Activated naive CD8-positive, alpha-beta T cell treated with anti-CD3 and anti-CD28 coated beads, Interleukin-2, amount 50 U/mL, for 16 hours (primary cell): ENCODE measurements at places on chromosomes 3 and 15.

DNA sequence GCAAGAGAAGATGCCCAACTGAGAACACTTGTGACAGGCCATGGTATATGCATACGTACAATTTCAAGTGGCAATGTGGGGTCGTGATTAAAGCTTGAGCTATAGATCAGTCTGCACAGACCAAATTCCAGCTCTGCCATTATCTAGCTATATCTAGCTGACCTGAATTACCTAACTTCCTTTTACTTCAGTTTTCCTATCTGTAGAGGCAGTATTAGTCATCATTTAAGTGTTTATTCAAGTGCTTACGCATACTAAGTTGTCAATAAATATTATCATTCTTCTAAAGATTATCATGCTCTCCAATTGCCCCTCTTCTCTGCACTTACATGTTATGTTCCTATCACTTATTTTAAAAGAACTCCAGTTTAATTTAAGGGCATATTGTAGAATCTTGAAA lies 87.9 kb downstream of the ARPP21 start:
- DNase-seq, result no peak

- no peak for DNase-seq
These were observed 74.1 kb downstream of the ZNF280D start for GRCh38 chr15:56659197-56659596.

DNA sequence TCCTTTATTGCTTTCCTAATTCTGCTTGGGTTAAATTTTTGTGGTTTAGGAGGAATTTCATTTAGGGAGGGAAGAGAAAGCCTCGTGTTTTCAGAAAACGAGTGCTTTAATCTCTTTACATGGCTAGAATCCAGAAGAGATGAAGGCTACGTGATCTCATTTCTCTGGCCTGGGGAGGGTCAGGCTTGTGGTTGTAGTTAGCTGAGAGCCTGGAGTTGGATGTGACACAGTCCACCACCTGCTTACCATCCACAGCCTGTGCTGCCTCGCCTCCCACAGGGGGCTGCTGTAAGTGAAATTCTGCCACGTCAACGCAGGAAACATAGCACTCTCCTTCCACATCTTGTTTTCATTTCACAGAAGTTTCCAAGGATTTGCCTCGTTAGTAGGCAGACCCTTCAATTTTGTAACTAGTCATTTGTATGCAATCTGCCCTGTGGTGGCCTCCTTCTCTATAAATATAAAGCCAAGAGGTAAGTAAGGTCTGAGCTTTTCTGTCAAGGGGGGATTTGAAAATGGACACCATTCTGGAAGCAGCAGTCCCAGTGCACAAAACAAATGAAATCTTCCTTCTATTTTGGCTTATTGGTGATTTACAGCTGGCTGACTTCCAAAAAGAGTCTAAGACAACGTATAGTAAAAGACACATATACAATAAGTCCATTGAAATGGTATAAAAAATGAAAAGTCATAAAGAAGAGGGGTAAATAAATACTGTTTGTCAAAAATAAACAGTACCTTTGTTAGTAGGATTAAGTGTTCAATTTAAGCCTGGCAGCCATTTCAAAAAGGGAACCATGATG lies 3.4 kb downstream of the GXYLT2 start:
- DNase-seq, result no peak

GRCh38 chr3:43087249-43087776 lies 18.6 kb downstream of the POMGNT2 start:
- no peak for DNase-seq

- DNase-seq, result no peak
These were observed 497.0 kb upstream of the TBL1XR1 start for GRCh38 chr3:177694316-177694715.

GRCh38 chr3:112482675-112483074 lies 16.6 kb downstream of the BTLA start:
- no peak for DNase-seq

DNA sequence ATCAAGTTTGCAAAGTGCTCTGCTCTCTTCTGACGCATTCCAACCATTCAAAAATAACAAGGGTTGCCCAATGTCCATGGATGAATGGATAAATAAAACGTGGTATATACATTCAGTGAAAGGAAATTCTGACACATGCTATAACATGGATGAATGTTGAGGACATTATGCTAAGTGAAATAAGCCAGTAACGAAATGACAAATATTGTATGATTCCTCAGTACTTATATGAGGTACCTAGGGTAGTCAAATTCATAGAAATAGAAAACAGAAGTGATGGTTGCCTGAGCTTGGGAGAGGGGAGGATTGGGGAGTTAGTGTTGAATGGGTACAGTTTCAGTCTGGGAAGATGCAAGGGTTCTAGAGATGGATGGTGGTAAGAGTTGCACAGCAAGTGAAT lies 33.9 kb downstream of the SH3BP5 start:
- DNase-seq, result no peak

DNA sequence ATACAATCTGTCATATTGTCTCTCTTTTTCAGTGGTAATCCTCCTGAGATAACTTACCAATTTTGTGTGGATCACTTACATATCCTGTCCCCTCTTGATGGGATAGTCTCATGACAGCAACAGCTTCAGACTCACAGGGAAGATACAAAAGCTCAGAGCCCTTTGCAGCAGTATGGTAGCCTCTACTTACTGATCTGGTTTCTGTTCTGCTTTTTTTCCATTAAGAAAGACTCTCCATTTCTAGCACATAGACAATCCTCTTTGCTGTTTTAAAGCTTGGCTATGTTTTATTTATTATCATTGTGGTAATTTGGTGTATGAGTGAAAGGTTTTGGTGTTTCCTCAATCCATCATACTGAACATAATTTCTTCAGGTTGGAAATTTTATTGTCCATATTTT lies 25.4 kb upstream of the SOX14 start:
- no peak for DNase-seq

DNA sequence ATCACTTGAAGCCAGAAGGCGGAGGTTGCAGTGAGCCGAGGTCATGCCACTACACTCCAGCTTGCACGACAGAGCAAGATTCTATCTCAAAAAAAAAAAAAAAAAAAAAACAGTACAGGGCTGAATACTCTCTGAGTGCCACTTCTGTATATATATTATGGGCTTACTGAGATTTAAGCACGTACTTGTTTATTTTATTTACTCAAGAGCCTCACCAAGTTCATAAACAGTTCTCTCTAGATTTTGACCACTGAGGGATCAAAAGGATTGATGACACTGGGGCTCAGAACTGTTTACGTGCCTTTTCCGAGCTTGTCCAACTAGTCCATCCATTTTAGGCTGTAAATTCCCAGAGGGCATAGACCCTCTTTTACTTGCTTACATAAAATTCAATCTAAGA lies 81.5 kb downstream of the FRMD4B start:
- DNase-seq, result no peak

DNA sequence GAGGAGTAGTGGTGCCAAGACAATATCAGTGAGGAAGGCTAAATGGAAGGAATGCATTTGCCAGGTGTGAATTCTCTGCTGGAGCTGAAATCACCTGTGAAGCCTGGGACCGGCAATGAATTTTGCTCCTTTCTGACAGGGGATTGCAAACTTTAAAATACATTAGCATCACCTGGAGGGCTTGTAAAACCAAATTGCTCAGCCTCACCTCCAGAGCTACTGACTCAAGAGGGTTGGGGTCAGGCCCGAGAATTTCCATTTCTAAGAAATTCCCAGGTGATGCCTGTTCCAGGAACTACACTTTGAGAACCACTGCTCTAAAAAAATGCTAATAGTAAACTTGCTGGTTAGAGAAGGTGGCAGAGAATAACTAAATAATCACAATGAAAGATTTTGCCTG lies 445.6 kb upstream of the RBMS3 start:
- no peak for DNase-seq

DNA sequence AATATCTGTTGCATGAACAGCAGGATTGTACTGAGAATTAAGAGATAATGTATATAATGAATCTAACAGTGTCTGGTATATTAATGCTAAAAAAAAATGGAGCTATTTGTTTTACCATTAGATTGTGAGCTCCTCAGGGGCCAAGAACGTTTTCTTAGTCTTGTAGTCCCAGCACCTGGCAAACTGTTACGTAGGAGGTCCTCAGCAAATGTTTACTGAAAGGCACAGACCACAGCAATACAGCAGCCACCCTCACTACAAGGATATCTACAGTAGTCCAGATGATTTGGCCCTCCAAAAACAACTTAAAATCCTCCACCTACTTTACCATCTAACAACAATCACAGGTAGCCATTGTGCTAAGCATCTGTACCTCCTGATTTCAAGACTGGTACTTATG lies 59.7 kb downstream of the MSL2 start:
- no peak for DNase-seq

GRCh38 chr15:52030010-52030409 lies 11.0 kb downstream of the MAPK6 start:
- DNase-seq, result no peak

- DNase-seq, result no peak
These were observed 10.3 kb downstream of the RHOV start for GRCh38 chr15:40863660-40864270.

GRCh38 chr3:42830437-42831320 lies 21.4 kb downstream of the ACKR2 start:
- no peak for DNase-seq

- DNase-seq, result no peak
These were observed 157.9 kb downstream of the STAC start for GRCh38 chr3:36538136-36538749.

DNA sequence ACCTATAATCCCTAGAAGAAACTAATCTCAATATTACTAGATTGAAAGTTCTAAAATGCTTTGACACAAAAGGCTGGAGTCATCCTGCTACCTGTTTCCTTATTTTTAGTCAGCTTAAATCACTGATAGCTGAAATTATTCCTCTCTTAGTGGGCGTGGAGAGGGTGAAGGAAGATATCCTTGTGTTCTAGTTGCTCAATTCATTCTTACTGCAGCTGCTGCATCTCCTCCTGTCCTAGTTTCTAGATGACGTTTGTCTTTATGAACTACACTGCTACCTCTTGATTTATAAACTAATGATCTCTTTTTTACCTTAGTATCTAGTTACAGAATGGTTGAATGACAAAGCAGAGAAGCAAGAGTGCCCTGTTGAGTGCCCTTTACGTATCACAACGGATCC lies 50.7 kb downstream of the SETD5 start:
- no peak for DNase-seq
